AG04450 (cell line): ENCODE measurements at places on chromosomes 5 and 9. TPM values are rescaled to one million over a fixed set of nuclear protein-coding genes. Genes with fewer than 3 reads are reported as not detected.

DNA sequence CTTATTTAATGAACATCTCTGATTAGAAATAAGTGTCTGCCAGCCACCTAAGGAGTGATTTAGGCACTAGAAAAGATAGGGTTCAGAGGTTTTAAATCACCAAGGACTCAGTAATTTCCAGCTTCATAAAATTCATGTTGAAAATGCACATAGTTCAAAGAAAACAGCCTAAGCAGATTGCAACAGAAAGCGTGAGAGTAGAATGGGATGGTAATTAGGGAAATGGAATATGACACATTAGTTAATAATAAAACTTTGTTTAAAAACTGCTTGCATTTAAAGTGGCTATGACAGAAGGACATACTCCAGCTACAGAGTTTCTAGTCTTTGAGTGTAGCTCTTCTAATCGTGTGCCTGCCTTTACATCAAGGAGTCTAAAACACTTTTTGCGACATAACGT lies 490.8 kb downstream of the TLE4 start:
- no peak for DNase-seq

The ADAMTSL1 gene
- 22.2 and 22.6 TPM in 2 replicates for polyA plus RNA-seq

- DNase-seq = no peak
Measured at GRCh38 chr5:2736872-2737271, 14.6 kb downstream of the IRX2 start.

The ENTREP1 gene
- polyA plus RNA-seq = not detected in 2 replicates

GRCh38 chr5:133336121-133336968 lies 276.0 kb downstream of the FSTL4 start:
- DNase-seq = no peak

DNA sequence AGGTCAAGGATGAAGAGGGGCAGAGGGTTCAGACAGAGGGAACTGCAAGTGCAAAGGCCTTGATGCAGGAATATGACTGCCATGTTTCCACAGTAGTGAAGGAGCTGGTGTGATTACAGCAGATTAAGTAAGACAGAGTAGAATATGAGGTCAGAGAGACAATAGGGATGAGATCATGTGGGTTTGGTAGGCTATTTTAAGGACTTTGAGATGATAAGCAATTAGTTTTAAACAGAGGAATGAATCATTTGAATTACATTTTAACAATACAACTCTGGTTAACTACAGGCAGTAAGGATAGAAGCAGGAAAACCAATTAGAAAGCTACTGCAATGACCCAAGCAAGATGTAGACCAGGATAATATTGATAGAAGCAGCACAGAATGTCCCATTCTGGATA lies 7.7 kb downstream of the CENPK start:
- DNase-seq = no peak

DNA sequence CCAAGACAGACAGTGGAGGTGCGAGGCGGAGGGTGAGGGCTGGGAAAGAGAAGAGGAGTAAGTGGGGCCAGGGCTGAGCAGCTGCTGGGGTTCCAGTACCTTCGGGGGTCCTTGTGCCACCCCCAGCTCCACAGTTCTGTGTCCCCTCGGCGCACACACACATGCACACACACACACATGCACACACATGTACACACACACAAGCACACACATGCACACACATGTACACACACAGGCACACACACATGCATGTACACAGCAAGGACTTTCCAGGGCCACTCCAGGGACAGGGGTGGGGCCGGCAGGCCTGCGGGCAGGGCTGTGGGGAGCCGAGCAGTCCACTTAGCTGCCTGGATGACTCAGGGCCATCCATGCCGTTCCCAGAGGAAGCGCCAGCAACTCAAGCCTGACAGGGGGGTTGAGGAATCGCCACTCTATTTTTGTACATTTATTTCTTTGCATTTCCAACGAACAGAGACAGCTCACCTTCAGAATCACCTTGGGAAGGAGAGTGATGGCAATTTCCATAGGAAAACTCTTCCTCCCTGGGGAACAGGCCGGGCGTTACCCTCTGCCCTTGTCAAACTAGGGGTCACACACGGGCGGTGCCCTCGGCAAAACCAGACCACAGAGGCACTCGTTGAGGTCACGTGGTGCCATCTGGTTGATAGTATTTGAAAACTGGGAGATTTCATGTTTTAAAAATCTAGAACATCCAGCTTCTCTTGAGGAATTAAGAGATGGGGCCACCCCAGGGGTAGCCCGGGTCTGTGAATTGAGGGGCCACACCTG lies 135.7 kb downstream of the ADAMTS2 start:
- peak; percentile 8 for DNase-seq

The SLC1A3 gene
- polyA plus RNA-seq = 1.6 and 2.2 TPM in 2 replicates

- DNase-seq = no peak
Measured at GRCh38 chr5:143782588-143783386, 29.2 kb upstream of the HMHB1 start.

The IL4 gene
- polyA plus RNA-seq = not detected in 2 replicates

The PCDHGB7 gene
- polyA plus RNA-seq = 16.2 and 17.0 TPM in 2 replicates

The GHR gene
- polyA plus RNA-seq = 0.48 and 0.63 TPM in 2 replicates

DNA sequence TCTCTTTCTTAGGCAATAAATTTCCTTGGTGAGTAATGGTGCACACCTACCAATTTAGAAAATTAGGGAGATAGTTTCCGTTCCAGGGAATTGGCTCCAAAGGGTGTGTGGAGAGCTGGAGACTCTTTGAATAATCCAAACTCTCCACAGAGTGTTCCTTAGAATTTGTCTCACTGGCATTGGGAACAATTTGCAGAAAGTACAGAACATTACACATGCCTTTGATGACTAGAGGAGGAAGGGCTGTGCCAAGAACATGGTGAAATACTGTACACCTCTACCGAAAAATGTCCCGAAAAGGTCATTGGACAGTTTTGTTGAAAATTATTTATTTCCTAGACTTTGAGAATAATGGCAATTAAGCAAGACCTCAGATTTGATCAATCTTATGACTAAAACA lies 214.2 kb upstream of the MPDZ start:
- DNase-seq = no peak

- DNase-seq = no peak
Measured at GRCh38 chr5:160187091-160187490, 42.2 kb upstream of the FABP6 start.

The NAIF1 gene
- 7.5 and 8.9 TPM in 2 replicates for polyA plus RNA-seq

The EPB41L4A gene
- not detected in 2 replicates for polyA plus RNA-seq
